Hematopoietic multipotent progenitor cell treated with erythropoietin and hydrocortisone succinate and interleukin-3 and kit ligand, for 17 days (in vitro differentiated cells): ENCODE measurements at places on chromosomes 12 and 14.

DNA sequence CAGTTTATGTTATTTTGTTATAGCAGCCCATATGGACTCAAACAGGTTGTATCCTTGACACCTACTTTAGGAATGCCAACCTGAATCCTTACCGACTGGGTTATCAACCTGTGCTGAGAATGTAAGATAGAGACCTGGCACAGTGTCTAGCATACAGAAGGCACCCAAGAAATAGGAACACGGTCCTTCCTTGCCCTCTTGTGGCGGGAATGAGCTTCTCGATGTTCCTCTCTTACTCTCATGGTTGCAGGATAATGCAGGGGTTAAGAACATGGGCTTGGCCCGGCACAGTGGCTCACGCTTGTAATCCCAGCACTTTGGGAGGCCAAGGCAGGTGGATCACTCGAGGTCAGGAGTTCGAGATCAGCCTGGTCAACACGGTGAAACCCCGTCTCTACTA is 6.5 kb downstream of the C12orf43 start:
- no peak for DNase-seq

- DNase-seq = no peak
These were observed 50.2 kb downstream of the RIN3 start for GRCh38 chr14:92563765-92564285.

DNA sequence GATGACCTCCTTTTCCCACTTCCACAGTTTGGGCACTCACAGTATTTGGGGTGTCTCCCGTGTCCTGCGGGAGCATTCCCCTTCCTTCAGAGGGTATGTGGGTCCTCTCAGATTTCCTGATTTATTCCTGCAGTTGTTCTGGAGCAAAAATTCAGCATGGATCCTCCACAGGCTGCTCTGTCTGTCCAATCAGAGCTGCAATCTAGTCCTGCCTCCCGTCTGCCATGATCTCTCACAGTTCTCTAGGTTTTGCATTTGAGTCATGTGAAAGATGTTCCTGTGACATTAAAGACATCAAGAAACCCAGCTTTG is 435.9 kb downstream of the TMTC2 start:
- DNase-seq = no peak

DNA sequence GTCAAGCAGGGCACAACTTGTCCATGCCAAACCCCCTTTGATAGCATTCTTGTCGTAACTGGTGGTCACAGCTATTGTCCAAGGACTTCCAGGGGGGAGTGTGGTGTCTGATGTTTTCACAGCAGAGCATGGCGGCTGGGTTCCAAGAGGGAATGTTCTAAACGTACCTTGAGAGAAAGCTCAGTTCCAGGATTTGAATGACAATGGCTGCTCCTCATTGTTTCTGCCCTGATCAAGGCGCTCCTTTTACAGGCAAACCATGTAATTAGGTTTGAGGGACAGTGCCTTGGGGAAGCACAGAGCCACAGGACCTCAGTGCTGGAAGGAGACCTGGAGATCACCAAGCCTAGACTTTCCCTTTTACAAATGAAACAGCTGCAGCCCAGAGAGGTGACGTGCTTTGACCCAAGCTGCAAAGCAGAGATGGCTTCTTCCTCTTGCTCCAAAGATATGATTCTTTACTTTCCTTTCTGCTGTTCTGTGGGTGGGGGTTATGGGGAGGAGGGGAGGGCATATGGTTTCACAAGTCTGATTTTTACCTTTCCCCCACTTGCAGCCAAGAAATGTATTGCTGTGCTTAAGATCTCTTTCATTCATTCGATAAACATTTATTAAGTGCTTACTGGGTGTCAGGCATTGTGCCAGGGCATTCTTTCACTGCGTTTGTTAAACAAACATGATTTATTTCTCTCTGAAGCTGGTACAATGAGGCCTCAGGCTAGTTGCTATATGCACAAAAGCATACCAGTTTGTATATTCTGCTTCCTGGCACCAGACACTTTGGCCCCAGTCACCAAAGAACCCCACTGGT is 172.8 kb downstream of the KTN1 start:
- no peak for DNase-seq

DNA sequence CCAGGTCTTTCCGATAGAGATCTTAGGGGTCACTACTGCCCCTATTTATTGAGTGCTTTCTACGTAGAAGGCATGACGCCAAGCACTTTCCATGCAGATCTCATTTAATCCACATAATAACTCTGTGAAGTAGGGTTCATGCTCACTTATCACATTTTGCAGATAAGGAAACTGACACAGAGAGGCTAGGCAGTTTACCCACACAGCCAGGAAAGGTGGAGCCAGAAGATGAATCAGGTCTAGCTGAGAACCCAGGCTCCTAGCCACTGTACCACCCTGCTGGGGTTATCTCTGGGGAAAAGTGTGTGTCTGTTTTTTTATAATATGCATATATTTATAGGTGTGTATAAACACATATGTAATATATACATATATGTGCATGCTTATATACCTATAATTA is 83.6 kb downstream of the KSR2 start:
- DNase-seq = no peak

DNA sequence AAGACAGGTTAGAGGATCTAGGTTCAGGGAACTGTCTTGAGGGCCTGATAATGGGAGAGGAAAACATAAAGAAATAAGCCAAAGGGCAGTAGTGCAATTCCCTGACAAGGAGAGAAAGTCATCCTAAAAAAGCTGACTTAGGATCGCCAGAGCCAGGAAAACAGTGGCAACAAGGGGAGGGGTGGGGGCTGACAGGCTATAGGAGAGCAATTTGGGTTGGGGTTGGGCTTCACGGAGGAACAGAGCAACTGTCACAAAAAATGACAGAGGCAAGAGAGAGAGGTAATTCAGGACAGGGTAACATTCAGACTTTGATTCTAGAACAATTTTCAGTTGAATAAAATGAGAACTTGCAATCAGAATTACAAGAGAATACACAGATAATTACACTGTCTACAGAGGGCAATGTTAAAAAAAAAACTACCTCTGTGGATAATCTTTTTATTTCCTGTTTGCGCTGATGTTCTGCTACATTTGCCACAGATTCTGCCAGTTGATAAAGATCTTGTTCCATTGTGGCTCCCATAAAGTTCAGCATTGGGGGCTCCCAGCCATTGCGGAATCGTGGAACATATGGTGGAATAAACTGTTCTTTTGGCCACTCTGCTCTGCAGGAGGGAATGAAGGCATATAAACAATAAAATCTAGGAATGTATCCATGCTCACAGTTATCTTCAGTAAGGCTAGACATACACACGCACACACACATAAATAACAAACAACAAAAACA is 138.6 kb downstream of the EPS8 start:
- DNase-seq = no peak

- DNase-seq = no peak
These were observed 9.1 kb upstream of the CDC42BPB start for GRCh38 chr14:103066399-103066798.

GRCh38 chr14:92747701-92748258 is 647 bp downstream of the LGMN start:
- no peak for DNase-seq

GRCh38 chr12:125305231-125305630 is 240.0 kb downstream of the AACS start:
- no peak for DNase-seq

DNA sequence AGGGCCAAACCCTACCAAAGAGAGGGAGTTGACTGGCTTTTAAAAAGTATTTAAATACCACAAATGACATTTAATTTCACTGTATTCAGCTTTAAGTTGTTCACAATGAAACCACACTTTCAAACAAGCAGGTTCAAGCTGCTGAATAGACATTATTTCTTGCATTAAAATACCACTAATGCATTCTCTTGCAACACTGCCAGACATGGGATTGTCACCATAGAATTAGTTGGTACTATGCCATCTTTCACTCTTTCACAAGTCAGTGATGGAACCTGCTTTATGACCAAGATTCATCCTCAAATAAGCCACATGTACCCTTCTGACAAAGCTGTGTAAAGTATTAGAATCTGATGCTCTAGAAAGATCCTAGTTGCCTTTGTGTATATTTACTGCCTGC is 239.4 kb downstream of the PAWR start:
- no peak for DNase-seq

- DNase-seq = no peak
These were observed 42.6 kb downstream of the DLK1 start for GRCh38 chr14:100769035-100769939.

- no peak for DNase-seq
These were observed 1089.1 kb downstream of the SLC6A15 start for GRCh38 chr12:83823386-83824045.

DNA sequence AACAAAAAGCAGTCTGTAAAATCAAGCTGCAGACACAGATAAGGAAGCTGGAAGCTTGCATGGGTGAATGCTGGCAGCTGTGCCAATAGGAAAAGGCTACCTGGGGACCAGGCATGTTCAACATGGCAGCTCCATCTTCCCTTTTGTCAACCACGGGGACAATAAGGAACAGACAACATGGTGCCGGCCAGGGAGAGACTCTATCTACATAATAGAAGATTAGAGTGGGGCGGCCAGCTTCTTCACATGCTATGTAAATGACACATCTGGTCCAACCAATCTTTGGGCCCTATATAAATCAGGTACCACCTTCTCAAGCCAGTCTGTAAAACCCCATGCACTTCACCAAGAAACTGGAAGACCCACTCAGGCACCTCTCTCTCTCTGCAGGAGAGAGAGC is 157.6 kb downstream of the SUDS3 start:
- no peak for DNase-seq

- no peak for DNase-seq
These were observed 449.2 kb downstream of the DPF3 start for GRCh38 chr14:72444701-72445100.

DNA sequence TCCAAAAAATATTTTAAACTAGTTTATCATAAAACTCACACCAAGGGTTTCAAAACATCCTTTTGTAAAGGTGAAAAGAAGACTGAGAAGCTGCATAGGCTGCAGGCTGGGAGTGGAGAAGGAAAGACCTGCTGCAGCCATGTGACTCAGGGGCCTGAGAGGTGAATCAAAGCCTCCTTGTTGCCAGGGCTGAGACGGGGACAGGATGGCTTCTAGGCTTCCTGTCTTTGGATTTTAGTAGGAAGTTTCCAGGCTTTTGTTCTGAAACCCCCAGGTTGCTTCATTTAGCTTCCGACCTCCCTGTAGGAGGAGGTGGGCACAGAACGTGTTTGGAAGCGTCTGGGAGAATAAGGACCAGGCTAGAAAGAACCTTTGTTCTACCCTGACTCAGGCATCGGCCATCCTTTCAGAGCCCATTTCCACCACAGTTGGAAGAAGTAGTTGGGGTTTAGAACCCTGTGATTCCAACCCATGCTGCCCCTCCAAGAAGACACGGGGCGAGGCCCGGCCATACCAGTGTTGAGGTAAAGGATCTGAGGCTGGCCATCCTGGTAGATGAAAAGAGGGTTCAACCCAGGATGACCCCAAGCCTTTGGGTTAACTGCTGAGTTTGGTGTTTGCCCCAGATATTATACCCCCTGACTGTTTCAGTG is 122.4 kb downstream of the SLC25A47 start:
- DNase-seq = no peak

DNA sequence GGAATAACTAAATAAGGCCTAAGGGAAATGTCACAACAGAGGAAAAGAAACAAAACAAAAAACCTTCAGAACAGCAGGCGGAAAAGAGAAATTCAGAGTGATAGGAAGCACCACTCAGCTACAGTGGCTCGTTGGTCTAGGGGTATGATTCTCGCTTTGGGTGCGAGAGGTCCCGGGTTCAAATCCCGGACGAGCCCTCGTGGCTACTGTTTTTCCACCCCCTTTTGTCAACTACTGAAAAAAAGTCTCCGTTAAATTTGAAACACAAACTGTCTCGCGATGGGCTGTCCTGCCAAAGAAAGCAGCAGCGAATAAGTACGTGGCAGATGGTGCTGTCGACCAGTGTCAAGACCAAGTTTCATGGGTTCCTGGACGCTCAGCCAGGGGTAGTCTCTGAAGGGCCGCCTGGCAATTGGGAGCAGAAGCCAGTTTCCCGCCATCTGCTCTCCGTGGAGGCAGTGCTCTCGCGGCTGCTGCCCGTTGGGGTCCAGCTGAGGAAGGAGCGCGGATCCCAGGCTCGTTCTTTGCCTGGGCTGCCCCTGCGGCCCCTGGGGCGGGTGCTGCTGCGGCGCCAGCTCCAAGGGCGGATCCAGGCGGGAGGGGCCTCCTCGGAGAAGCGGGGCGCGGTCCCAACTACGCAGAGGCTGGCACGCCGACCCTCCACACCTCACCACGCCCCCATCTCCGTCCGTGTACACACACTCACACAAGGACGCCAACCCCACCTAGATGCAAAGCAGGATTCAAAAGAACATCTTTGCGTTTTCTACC is at the start of gene RNASE4:
TSS of gene RNASE4 (plus strand) at position 670 of the 771 bp plus-strand sequence. CDS start 14,812 bp downstream, outside the sequence.
- peak; percentile 69 for DNase-seq

GRCh38 chr14:35878272-35879150 is 52.4 kb downstream of the BRMS1L start:
- DNase-seq = no peak

GRCh38 chr14:99545586-99545985 is 58.4 kb downstream of the CCDC85C start:
- DNase-seq = no peak

DNA sequence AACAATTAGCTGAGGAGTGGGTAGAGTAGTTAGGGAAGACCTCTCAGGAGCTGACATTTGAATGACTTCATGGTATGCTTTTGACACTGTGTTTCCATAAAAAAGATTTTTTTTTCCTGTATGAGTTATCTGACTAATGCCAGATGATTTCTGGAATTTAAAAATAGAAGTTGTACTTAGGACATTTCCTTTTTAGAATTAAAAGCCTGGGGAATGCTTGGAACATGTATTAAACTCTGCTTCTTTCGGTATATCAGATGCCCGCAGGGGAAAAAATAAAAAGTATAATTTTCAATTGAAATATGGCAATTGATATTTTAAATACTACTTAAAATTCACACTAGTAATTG is 41.1 kb downstream of the BRMS1L start:
- DNase-seq = no peak

DNA sequence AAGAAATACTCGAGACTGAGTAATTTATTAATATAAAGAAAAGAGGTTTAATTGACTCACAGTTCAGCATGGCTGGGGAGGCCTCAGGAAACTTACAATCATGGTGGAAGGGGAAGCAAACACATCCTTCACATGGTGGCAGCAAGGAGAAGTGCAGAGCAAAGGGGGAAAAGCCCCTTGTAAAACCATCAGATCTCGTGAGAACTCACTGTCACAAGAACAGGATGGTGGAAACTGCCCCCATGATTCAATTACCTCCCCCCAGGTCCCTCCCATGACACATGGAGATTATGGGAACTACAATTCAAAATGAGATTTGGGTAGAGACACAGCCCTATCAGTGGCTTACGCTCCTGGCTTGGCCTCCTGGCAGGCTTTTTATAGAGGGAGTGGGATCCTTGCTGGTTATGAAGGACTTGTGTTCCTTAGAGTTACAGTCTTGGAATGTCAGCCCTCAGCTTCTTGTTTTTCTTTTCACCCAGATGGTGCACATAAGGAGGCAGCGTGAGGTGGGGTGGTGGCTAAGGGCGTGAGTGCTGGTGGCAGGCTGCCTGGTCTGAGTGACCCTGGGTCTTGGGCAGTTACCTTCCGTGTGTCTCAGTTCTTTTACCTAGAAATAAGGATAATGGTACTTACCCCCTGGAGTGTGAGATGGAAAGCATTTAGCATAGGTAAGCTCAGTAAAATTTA is 25.7 kb downstream of the TRAF3 start:
- DNase-seq = no peak
